H4 (cell line): ENCODE measurements at places on chromosomes 5 and 9. TPM values are rescaled to one million over a fixed set of nuclear protein-coding genes. Genes with fewer than 3 reads are reported as not detected.
A peak's percentile ranks its signal among the peaks of the same experiment; 100 is the strongest.

The GLRA1 gene
- total RNA-seq: not detected in 2 replicates

The GAPVD1 gene
- 20.3 and 23.1 TPM in 2 replicates for total RNA-seq

The NDUFA8 gene
- 69.3 and 88.0 TPM in 2 replicates for total RNA-seq

The TMEM215 gene
- 0.08 TPM in 1 of 2 replicates, not detected in the other for total RNA-seq

The CD74 gene
- total RNA-seq: 1.6 and 11.7 TPM in 2 replicates

The TMEM171 gene
- 10.4 and 10.7 TPM in 2 replicates for total RNA-seq

- peak; percentile 82 for DNase-seq
Measured at GRCh38 chr5:90983148-90983547, 400.0 kb downstream of the ARRDC3 start.

GRCh38 chr5:4015709-4016108, 420.1 kb downstream of the IRX1 start:
- no peak for DNase-seq

DNA sequence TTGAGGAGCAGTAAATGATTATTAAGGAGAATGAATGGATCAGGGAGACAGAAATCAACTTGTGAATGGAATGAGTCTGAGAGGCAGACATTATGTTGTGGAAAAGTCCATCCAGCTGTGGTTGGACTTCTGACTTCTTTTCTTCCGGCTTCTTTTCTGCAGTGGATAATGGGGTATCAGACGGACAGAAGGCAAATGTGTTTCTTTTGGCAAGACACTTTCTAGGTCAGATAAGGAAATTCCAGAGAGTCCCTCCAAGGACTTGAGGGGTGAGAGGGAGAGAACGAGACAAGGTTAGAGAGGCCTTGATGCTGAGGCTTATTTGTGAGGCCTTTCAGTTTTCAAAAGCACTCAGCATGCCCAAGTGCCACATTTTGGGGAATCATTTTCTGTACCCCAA, 17.1 kb upstream of the GRHPR start:
- DNase-seq: no peak

GRCh38 chr5:154194345-154195329, 4.1 kb downstream of the GALNT10 start:
- peak; percentile 28 for DNase-seq

GRCh38 chr5:159987031-159987674, 21.8 kb upstream of the TTC1 start:
- peak; percentile 64 for DNase-seq
